ENCODE measurements at places on chromosomes 7 and 10.

DNA sequence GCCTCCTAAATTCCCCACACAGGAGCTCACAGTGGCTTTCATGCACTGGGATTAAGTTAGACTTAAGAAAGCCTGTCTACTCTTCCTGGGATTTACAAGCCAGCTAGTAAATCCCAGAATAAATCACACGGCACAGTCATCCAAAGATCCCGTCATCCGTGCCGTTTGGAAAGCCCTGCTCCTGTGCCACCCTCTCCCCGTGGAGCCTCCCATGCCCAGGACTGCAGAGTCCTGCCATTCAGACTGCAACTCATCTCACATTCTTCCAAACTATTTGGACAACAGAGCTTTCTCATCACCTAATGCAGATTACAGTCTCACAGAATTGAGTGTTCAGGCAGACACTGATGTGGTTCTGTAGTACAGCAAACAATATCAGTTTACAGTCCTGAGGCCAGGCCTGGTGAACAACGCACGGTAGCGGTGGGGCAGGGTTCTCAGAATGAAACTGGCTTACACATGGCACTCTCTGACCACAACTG, 166.5 kb downstream of the EGFR start:
- no peak for DNase-seq

DNA sequence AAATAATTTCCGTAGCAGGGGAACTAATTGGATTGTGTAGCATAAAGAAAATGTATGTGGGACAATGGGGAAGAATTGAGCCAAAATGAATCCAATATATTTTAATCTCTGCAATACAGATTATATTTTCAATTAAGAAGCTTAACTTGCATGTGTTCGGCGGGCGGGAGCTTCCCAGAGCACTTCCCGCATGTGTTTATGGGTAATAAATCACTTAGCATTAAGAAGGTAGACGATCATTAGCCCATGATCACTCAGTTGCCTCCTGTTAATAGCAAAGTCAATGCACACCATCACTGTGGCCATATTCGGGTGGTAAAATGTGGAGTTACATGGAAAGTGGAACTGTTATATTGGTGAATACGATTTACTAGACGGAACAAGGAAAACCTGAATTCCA, 122.9 kb upstream of the INSYN2A start:
- no peak for DNase-seq

DNA sequence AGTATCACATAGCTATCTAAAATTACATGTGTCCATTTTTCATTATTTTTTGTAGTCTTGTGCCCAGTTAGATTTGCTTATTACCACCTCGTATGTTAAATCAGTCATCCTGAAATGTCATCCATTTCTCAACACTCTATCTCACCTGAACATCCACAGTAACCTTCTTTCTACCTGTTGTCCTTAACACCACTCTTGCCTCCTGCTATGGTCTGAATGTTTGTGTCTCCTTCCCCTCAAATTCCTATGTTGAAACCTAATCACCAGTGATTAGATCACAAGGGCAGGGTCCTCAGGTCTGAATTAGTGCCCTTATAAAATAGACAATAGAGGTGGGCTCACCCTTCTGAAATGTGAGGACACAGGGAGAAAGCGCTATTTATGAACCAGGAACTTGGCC, 80.2 kb upstream of the ASAH2 start:
- DNase-seq: no peak

- no peak for DNase-seq
Observed at GRCh38 chr10:88755753-88756152, 4.1 kb upstream of the LIPN start.

- peak; percentile 96 for DNase-seq
Observed at GRCh38 chr10:132335189-132336063, 3.4 kb downstream of the LRRC27 start.

DNA sequence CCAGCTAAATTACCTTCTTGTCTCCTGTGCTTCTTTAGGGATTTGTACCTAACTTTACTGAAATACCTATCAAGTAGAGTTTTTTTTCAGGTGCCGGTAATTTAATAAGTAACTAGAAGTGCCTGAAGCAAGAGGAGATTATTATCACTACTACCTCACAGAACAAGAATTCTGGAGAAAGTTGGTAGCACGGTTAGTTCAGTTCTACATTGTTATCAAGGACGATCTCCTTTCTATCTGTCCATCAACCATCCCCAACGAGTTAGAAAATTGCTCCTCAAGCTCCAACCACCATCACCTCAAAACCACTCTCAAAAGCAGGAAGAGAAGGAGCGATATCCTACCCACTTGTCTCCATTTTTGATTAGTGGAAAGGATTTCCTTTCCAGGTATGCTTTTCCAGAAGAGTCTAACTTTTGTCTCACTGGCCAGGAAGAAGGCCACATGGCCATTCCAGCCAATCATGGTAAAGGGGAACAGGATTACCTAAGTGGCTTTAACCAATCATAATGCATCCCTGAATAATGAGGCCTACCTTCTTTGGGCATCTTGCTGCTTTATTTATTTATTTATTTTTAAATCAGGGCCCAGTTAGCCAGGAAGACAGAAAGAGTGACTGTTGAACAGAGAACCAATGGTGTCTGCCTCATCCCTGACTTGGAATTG, 265.2 kb downstream of the SNX13 start:
- DNase-seq: peak; percentile 28

DNA sequence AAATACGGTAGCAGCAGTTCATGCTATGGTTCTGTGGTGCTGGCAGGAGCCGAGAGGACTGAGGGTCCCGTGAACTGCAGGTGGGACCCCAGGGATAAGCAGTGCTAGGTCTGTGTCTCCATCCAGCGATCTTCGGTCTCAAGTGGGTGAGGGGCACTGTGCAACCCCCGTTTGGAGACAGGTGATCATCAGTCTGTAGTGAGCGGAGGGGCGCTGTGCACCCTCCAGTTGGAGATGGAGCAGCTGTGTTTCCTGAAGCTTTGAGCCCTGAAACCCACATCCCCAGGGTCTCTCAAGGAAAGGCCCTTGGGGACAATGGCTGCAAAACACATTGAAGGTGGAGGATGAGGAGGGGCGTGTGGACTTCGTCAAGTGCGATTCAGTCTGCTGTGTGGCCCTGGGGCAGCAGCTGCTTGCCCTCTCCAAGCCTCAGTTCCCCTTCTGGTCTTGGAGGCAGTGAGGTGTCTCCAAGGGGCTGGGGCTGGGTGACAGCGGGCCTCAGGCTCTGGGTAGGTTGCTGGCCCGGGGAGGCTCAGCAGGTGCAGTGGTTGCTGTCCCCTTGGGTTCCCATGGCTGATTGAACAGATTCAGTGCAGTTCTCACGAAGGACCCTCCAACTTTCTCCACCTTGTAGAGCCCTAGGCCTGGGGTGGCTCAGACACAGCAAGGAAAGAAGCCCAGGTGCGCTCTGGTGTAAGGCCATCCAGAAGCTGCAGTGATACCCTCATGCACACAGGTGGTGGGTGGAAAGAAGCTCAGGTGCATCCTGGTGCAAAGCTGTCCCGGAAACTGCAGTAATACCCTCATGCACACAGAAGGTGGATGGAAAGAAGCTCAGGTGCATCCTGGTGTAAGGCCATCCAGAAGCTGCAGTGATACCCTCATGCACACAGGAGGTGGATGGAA, 160.6 kb downstream of the ADARB2 start:
- DNase-seq: no peak

- peak; percentile 71 for DNase-seq
Observed at GRCh38 chr10:126504063-126504760, 115.9 kb upstream of the ADAM12 start.

DNA sequence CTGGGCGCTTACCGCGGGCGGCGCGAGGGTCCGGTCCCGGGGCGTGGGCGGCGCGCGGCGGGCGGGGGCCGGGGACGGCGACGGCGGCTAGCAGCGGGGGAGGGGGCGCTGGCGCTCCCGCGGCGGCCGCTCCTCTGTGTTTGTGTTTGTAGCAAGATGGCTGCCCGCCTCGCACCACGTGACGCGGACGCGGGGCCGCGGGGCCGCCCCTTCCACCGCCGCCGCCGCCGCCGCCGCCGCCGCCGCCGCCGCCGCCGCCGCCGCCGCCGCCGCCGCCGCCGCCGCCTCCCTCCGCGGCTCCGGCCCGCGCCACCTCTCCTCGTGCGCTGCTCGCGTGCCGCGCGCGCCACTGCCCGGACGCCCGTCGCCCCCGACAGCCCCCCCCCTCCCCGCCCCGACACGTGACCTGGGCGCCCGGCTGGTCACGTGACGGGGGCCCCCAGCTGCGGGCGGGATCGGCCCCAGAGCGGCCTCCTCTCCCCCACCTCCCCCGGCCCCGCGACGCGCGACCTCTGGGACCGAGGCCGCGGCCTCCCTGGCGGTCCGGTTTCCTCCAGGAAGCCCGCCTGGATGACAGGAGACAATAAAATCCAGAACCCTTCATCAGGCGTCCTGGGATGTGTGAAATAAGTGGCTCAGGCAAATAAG, at the start of gene GIGYF1:
Gene GIGYF1, minus strand, starts transcription at position 153 of the 648 bp plus-strand sequence. CDS start 6,012 bp downstream, outside the sequence.
- peak; percentile 83 for DNase-seq

DNA sequence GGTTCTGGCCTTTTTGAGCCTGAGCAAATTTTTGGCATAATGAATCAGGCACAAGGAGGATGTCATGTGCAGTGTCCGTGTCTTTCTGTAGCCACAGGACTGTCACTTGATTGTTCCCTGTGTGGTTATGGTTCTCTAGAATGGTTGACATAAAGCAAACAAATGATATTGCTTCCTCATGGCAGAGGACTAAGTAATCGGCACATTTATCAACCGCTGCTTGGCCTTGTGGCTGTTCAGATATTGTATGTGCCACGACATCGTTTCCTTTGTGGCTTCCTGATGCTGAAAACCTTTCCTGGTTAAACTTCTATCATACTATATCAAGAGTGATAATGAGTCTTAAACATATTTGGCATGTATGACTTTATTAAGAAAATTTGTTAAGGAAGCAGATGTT, 598.8 kb downstream of the SUGCT start:
- DNase-seq: no peak

GRCh38 chr7:112103246-112103645, 103.0 kb downstream of the DOCK4 start:
- DNase-seq: no peak

- DNase-seq: no peak
Observed at GRCh38 chr10:44552726-44553125, 167.8 kb upstream of the CXCL12 start.

GRCh38 chr10:43199684-43200537, 61.7 kb downstream of the CSGALNACT2 start:
- peak; percentile 35 for DNase-seq

DNA sequence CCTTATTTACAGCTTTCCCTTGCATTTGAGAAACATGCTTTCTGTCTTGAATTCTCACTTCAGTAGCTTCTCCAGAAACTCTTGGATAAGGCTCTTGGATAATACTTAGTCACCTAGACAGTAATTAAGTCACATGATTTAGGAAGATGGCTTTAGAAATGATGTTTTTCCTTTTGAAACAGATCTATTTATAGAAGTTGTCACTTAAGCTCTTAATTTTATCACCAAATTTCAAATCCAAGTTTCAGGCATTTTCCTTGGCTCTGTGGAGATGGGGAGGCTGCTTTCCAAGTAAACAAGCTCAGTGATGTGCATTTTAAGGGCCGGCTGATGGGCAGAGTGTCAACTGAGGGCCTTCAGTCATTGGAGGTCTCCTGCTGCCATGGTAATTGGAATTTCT, 130.3 kb downstream of the SRI start:
- DNase-seq: no peak

DNA sequence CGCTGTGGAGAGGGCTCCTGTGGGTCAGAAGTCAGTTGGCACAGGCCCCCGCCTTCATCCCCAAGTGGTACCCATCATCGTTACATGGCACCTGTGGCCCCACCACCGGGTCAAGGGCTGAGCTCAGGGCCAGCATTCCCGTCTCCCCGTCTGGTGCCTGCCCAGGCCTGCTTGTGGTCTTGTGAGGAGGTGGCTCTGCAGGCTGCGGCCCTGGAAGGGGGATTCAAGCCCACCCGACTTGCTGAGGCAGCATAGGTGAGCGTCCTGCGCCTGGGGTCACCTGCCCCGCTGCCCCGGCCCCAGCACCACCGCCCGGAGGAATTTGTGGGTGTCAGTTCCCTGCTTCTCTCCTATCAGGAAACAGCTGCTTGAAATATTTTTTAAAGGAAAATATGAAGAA, 53.0 kb upstream of the EN2 start:
- DNase-seq: no peak

- no peak for DNase-seq
Observed at GRCh38 chr7:150516956-150517745, 2.5 kb downstream of the GIMAP7 start.

- DNase-seq: no peak
Observed at GRCh38 chr10:35855155-35855947, 213.3 kb upstream of the FZD8 start.

DNA sequence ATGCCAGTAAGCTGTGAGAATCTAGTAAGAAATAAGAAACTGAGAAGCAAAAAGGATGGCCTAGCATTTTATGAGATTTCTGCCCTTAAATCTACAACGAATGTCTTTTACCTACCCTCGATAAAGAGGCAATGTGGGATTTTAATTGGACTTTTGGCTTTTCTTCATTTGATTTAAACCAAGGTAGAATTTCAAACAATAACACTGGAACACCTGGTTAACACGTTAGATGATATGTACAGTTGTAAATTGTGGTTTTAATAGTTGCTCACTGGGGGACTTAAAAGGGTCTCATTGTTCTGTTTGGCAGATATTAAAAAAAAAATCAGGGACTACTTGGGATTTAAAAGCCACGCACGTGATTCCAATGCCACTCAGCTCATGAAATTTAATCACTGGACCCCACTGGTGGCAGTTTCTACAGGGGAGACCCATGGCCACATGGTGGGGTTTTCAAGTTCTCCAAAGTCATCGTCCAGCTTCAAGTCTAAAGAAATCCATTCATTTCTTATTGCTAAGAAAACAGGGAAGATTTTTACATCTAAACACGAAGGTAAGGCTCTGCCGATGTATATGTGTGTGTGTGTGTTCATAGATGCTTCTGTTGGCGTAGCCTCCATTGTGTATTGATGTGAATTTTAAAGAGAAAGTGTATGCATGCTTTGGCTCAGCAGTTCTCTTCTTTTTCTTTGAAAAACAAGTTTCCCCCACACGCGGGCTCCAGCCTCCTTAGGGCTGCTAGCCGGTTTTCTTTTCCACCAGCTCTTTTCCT, 588.6 kb upstream of the MKI67 start:
- no peak for DNase-seq

GRCh38 chr7:129343099-129343700, 91.0 kb upstream of the STRIP2 start:
- DNase-seq: no peak

DNA sequence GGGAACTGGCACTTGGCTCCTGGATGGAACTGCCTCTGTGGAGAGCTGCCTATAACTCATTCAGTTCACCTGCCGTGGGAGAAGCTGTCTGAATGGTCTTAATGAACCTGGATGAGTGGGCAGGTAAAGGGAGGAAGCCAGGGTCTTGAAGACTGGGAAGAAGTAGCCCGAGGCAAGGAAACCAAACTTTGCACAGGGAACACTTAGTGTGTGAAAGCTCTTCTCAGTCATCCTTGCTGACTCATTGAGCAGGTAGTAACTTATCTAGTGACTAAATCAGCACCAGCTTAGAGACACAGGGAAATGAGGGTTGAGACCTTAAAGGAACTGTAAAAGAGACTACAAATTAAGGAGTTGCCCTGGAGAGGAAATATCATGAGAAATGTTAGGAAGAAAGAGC, 9.9 kb downstream of the LRRC4 start:
- DNase-seq: no peak
